NCI-H526 (cell line): ENCODE measurements at places on chromosomes 13 and 19.

- DNase-seq: no peak
Measured at GRCh38 chr19:50717026-50717723, 2.4 kb downstream of the SHANK1 start.

GRCh38 chr19:19656451-19657396 lies 6.8 kb downstream of the ATP13A1 start:
- no peak for DNase-seq

DNA sequence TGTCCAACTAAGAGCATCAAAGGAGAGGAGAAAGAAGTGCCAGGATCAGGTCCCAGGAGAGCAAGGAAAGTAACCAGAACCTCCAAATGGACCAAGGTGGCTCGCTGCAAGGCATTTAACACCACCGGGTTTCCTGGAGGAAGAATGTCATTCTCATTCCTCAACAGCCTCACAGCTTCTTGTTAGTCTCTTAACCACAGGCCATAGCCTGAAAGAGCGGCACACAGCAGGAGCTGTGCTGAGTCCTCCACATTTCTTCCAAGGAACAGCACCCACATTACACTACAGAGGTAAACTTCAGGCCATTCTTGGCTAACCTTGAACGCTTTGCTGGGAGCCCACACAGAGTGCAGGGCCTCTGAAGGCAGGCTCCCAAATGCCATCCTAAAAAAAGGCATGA lies 23.6 kb downstream of the DOCK9 start:
- no peak for DNase-seq

DNA sequence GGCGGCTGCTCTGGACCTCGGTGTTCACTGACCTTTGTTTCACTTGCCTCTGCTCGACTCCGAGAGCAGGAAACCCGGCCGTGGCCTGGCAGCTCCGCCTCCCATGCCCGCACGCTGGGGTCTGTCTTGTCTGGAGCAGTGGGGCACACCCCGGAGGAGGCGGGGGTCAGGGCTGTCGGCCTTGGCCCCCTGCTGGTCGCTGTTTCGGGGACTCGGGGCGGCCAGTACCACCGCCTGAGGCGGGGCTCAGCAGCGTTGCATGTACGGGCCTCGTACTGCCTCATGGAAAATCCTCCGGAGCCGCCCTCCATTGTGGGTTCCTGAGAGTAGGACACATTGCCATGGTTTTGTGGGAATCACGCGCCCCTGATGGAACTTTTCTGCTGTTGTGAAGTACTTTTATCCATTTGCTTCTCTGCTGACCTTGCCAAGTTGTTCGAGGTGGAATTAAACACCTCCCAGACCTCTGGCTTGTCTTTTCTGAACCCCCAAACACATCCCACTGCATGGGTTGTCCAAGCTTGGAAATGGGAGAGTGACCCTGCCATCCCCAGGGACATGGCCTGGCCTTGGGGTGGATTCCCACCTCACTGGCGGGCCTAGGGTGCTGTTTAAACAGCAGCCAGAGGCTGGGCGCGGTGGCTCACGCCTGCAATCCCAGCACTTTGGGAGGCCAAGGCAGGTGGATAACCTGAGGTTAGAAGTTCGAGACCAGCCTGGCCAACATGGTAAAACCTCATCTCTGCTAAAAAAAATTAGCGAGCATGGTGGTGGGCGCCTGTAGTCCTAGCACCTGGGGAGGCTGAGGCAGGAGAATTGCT lies 5.5 kb upstream of the NDUFS7 start:
- DNase-seq: no peak

- DNase-seq: no peak
Measured at GRCh38 chr13:99919132-99919531, 52.4 kb downstream of the ZIC5 start.

DNA sequence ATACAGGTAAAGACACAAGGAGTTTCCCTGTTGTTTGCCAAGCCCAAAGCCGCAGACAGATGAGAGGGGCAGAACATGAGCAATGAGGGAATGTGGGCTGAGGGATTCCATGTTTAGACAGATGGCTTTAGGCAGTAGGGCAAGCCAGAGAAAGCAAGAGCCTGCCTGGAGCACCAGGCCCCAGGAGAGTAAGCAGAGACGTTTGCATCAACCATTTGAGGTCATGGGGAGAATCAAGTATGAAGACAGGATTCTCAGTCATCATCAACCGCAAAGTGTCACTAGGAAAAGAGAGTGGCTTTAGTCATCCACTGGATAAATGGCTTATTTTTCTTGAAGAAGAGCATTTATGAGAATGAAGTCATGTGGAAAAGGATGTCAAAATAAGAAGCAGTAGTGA lies 184.7 kb downstream of the COG6 start:
- DNase-seq: no peak

- DNase-seq: no peak
Measured at GRCh38 chr13:30752201-30752797, 17.0 kb downstream of the ALOX5AP start.

- DNase-seq: no peak
Measured at GRCh38 chr19:16261584-16262368, 62.9 kb upstream of the KLF2 start.
